ENCODE measurements at places on chromosomes 5 and 9. TPM values are rescaled to one million over a fixed set of nuclear protein-coding genes. Genes with fewer than 3 reads are reported as not detected.

- no peak for DNase-seq
Measured at GRCh38 chr5:68067291-68067690, 148.3 kb upstream of the PIK3R1 start.

DNA sequence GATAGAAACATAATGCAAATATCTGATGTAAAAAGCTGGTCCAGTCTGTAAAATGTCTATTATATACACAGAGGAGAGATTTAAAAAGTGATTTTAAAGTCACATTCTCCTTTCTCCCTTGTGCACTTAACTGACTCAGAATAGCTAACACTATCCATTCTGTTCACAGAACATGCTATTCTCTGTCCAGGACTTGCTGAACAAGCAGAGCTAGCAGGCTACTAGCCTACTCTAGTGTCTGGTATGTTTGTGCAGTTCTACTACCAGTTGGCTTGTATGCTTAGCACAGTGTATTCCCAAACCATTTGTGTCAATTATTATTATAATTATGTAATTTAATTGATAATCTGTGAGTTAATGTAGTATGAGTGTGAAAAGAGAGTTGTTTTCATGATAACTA is 161.7 kb upstream of the NUDT12 start:
- no peak for DNase-seq

- DNase-seq = no peak
Measured at GRCh38 chr9:19492775-19493173, 84.0 kb downstream of the ACER2 start.

Gene OR13C2
- not detected for total RNA-seq

Gene CFAP157
- total RNA-seq = not detected

All from astrocyte (in vitro differentiated cells and primary cell).